Occipital lobe (tissue), 3 donors: ENCODE measurements at places on chromosomes 11 and 22.

- no peak for DNase-seq
These were observed 25.3 kb upstream of the PATE1 start for GRCh38 chr11:125720781-125721180.

DNA sequence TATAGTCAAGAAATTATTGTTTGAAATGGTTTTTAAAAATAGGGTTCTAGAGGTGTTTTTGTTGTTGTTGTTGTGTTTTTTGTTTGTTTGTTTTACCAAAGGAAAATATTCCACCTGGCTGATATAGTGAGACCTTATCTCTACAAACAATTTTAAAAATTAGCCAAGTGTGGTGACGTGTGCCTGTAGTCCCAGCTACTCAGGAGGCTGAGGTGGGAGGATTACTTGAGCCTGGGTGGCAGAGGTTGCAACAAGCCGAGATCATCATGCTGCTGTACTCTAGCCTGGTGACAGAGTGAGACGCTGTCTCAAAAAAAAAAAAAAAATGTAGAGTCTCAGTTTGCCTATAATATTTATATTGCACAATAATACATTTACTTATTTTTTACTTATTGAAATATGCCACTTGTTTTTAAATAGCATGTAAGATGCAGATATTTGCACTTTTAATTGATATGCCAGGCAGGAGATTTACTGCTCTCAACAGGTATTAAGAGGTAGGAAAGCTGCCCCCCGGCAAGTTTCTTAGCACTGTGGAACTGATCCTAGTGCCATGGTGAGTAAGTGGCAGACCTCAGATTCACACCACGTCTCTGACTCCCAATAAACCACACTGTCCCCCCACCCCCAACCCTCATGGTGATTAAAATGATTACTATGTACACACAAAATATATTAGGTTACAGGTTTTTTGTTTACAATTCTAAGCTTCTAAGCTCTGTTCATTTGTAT is 157.4 kb downstream of the TEAD1 start:
- no peak for DNase-seq

GRCh38 chr11:82195283-82195682 is 538.4 kb downstream of the FAM181B start:
- DNase-seq, result no peak

DNA sequence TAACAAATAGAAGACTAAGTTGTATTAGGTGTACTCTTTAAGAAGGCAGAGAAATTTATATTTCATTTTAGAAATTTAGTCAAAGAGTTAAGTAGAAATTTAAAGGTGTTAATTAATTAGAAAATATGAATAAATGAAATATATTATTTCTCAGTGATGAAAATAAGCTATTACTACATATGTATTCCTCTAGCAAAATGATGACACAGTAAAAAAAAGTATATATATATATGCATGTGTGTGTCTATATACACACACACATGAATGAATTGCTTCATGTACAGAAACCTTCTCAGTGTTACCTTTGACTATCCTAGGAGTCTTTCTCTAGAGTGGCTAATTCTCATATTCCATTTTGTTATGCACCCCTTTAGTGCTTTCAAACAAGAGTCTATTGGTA is 7.7 kb downstream of the RNF141 start:
- no peak for DNase-seq

GRCh38 chr22:22023581-22024137 is 41.1 kb upstream of the TOP3B start:
- DNase-seq, result no peak

DNA sequence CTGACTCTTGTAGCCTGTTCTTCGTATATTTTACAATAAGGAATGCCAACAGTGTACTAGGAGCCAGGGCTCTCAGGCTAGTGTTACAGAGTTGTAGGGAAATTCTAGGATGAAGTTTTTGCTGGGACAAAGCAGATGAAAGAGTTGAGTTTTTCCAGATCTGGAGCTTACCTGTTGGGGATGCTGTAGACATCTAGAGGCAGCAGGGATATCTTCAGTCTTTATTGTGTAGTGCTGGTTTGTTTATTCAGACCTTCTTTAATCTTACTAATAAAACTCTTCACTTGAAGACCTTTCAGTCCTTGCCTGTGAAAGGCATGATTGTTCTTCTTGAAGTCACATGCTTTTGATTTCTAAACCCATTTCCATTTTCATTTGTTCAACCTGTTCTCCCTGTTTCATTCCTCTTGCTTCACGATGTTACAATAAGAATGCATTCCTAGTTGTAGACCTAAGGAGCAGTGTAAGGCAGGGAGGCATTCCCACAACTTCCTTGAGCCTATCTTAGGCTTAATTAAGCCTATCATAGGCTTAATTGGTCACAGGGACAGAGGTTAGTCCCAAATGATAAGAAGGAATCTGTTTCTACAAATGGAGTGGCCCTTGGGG is 7.9 kb upstream of the SLC37A2 start:
- DNase-seq, result no peak

GRCh38 chr11:122045181-122045586 is 70.8 kb downstream of the BLID start:
- DNase-seq, result no peak

- no peak for DNase-seq
These were observed 11.0 kb downstream of the TANGO2 start for GRCh38 chr22:20031732-20032406.

- no peak for DNase-seq
These were observed 30.6 kb downstream of the CYB5R2 start for GRCh38 chr11:7642747-7643146.

GRCh38 chr11:114366331-114367243 is 33.7 kb downstream of the C11orf71 start:
- no peak for DNase-seq

DNA sequence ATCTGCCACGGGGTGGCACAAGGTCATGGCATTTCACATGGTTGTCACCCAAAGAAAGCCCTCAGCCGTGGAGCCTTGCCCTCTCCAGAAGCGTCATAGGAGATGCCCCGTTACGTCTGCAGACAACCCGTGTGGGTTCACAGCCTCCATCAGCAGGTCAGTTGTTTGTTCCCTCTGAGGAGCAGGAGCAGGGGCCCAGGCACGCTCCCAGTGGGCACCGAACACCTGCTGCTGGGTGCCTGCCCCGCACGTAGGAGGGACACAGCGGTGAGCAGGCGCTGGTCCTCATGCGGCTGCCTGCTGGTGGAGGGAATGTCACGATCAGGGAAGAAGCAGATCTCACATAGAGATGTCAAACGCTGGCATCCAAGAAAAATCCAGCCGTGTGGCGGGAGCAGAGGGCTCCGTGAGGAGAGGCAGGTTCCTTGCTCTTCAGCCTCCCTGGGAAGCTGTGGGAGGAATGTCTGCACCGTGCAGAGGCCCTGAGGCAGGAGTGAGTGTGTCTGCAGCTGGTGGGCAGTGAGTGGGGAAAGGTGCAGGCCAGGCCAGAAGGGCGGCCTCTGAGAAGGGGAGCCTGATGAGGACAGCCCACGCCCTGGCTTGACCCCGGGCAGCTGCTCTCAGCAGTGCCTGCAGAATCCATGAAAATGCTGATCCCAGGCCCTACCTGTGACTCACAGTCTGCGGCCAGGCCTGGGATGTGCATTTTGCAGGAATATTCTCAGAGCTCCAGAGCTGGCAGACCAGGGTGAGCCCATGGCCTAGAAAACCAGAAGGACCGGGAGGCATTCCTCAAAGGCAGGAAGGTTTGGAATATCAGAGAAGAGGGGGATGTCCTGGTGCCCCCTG is 36.4 kb upstream of the TH start:
- no peak for DNase-seq

DNA sequence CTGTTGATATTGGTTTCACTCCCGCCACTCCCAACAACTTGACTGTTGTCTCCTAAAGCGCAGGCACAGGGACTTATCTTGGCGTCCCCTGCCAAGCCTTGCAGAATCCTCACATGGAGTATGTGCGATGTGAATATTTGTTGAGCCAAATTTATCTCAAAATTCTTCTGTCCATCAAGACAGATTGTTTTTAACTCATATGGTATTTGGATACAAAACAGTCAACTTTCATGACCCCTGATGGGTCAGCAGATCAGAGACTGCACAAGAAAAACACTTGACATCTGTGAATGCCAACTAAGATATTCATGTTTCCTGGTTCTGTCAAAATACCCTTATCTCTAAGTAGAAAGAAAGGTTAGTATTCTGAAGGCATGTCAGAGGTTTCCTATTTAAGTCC is 221.7 kb upstream of the BLID start:
- no peak for DNase-seq

DNA sequence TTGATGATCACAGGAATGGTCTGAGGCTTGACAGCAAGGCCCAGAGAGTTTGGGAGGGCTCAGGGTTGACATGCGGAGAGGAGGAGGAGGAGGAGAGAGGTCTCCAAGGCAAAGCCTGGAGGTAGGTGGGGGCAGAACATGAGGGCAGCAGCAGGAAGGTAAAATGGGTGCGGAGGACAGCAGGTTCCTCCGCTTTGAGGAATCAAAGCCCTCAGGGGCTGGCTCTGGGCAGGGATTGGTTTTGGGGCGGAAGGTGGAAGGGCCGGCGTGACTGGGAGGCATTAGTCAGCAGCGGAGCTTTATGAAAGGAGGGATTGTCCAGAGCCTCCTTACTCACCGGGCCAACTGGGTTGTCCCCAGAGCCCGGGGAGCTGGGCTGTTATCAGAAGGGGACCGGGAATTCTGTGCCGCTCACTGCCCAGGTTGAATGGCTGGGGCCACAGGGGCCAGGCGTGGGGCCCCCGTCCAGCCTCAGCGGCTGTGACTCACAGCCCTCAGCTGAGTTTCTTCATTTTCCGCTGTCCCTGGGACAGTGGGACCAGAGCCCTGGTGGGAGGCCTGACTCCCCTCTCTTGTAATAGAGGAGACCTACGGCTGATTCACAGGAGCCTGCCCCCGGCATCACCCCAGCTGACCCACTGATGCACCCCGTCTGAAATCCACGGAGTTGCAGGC is 36.2 kb downstream of the LIF start:
- no peak for DNase-seq

- peak; percentile 24 for DNase-seq
These were observed 1.0 kb downstream of the RTN3 start for GRCh38 chr11:63682066-63683021.

DNA sequence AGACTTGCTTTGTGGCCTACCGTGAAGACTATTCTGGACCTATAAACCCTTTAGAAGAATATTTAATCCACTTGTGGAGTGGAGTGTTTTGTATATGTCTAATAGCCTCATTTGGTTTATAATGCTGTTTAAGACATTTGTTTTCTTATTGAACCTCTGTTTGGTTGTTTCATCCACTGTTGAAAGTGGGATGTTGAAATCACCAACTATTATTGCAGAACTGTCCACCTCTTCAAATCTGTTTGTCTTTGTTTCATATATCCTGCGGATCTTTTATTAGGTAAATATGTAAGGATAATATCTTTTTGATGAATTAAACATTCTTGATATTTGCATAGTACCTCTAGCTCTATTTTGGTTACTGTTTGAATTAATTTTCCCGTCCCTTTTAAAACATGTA is 49.1 kb downstream of the XKR3 start:
- no peak for DNase-seq

DNA sequence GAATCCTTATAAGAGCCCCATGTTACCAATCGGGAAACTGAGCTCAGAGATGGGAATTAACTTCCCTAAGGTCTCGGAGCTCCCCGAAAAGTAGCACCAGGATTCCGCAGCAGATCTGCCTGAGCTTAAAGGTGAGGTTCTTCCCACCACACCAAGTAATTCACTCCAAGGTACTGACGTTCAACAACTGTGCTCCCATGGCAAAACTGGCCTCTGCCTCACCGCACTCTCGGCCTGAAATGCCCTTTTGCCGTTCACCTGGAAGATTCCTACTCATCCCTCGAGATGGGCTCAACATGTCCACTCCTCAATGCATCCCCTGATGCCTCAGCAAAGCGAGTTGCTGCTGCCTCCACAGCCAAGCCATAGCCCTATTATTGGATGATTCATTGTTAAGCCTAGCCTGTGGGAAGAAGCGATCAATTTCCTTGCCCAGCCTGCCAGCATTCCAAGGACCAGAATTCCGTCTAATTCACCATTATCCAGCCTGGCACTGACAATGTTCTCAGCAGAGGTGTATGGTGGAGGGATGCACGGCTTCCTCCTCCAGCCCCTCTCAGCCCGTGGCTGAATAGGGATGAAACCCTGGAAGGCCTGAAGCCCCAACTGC is 4.2 kb downstream of the PLAAT3 start:
- no peak for DNase-seq

DNA sequence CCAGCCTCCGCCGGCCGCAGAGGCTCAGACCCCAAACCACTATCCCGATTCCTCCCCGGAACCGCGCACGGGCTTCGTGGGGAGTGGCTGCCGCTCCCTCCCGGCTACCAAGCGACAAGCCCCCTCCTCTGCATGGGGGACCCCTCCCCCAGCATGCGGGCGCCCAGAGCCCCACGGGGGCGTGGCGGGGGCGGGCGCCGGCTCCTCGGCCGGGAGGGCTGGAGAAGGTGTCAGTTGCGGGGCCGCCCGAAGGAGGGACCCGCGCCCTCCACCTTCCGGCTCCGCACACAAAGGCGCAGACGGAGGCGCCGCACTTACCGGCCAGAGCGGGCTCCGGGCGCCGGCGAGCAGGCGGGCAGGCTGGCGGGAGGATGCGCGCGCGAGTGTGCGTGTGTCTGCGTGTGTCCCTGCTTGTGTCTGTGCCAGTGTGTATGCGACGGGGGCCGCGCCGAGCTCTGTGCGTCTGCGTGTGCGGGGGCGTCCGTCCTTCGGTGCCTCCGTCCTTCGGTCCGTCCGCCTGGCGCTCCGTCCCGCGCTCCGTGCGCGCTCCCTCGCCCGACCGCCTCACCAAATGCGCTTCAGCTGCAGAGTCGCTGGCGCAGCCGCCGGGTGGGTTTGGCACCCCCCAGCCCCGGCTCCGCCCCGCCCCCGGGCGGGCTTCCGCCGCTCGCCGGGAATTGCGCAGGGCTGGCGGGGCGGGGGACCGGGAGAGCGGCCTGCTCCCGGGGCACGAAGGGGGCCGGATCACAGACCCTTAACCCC is at the start of gene PTPN5:
TSS of gene PTPN5 (minus strand) at position 592 of the 762 bp plus-strand sequence. CDS start 19,840 bp downstream, outside the sequence.
- peak; percentile 29 for DNase-seq

- DNase-seq, result no peak
These were observed 15.9 kb upstream of the GRAMD4 start for GRCh38 chr22:46604306-46604690.

- DNase-seq, result no peak
These were observed 35.9 kb upstream of the P4HA3 start for GRCh38 chr11:74347381-74347780.

DNA sequence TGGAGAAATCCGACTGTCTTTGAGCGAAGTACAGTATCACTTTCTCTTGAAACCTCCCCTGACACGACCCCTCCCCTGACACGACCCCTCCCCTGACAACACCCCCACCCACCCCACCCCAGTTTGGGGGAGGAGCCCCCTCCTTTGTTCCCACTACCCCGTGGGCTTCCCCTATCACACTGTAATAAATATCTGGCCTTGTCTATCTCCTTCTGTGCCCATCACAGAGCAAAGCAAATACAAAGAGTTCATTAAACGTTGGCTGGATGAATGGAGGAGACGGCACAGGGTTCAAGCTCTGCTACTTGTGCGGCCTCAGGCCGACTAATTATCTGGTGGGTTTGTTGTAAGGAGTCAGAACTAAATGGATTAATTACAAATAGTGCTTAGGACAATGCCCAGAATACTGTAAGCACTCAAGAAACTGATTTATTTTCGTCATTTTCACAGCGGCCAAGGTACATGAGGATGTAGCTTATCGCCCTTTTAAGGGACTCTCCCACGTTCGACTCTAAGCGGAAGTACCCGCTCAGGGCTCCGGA is 628 bp upstream of the GGA1 start:
- no peak for DNase-seq

GRCh38 chr22:37713761-37714160 is 16.9 kb downstream of the TRIOBP start:
- DNase-seq, result no peak
